Naive thymus-derived CD8-positive, alpha-beta T cell (primary cell): ENCODE measurements at places on chromosomes 1 and 21. TPM values are rescaled to one million over a fixed set of nuclear protein-coding genes. Genes with fewer than 3 reads are reported as not detected.

DNA sequence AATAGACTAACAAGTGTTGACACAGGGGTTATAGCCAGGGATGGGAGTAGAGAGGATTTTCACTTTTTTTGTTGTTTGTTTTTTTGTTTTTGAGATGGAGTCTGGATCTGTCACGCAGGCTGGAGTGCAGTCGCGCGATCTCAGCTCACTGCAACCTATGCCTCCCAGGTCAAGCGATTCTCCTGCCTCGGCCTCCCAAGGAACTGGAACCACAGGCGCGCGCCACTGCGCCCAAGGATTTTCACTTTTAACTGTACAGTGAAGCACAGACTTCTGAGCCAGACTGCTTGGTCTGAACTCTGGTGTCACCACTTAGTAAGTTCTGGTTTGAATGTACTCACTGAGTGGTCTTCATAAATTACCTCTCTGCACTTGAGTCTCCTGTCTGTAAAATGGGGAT, 40.2 kb upstream of the WASF2 start:
- H3K36me3 ChIP-seq = no peaks in the 10 kb centered on the region
- no peaks in the 10 kb centered on the region for H3K27me3 ChIP-seq
- no peak for DNase-seq
- no peak overlapping the region for H3K4me3 ChIP-seq
- H3K27ac ChIP-seq = peak overlapping the region; percentile 60

DNA sequence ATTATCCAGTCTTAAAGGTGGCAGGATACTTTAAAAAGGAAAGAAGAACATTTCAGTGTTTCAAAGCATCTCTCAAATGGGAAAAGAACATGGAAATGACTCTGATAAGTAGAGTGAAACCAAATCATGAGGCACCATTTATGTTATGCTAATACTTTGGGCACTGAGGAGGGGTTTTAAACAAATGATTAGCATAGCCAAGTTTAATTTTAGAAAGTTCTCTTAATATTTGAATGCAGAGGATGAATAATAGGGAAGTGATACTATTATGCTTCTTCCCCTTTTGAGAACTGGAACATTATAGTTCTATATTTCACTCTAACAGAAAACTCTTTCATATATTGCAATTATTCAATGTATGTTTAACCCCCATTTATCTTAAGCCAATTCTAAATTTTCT, 1181.9 kb upstream of the PRMT6 start:
- H3K4me3 ChIP-seq = no peak overlapping the region
- no peaks in the 10 kb centered on the region for H3K36me3 ChIP-seq
- no peak for DNase-seq
- H3K27me3 ChIP-seq = no peaks in the 10 kb centered on the region

DNA sequence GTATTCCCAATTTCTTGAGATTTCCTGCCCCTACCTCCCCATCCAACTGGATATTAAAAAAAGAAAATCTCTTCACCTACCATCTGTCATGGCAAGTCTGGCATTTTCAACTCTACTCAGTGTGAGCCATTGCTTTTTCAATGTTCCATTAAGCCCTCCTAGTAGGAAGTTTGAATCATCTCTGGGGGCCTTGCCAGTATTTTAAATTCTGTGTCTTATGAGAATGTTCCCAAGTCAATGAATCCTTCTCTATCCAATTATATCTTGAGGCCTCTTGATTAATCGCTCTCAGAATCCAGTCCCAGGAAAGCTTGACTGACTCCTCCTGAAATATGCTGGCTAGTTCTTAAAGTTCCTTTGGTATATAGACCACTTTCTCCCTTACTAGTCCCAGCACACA, 91.5 kb downstream of the NGF start:
- no peaks in the 10 kb centered on the region for H3K36me3 ChIP-seq
- H3K4me3 ChIP-seq = no peak overlapping the region
- peaks cover 39% of the 10 kb centered on the region for H3K27me3 ChIP-seq
- no peak overlapping the region for H3K27ac ChIP-seq

- H3K36me3 ChIP-seq = no peaks in the 10 kb centered on the region
- peaks cover 17% of the 10 kb centered on the region for H3K27me3 ChIP-seq
- no peak overlapping the region for H3K4me3 ChIP-seq
- no peak overlapping the region for H3K27ac ChIP-seq
- DNase-seq = no peak
Observed at GRCh38 chr1:15225461-15225860, 21.6 kb upstream of the FHAD1 start.

DNA sequence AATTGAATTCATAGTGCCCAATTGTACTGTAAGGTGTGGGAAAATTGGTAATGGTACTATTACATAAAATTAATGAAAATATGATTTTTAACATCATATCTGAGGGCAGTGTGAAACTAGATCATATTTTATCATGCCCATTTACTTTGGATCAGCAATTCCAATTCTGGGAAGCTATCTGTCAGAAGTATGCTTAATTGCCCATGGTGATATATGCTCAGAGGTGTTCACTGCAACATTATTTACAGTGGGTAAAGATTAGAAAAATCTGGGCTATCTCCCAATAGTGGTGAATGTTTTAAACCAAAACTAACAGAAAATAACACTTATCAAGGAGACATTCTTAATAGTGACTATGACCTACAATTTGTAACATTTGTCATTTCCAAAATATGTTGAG, 1260.0 kb downstream of the BRINP3 start:
- H3K27ac ChIP-seq = no peak overlapping the region
- no peaks in the 10 kb centered on the region for H3K36me3 ChIP-seq
- no peak overlapping the region for H3K4me3 ChIP-seq
- H3K4me1 ChIP-seq = no peaks in the 10 kb centered on the region
- no peak for DNase-seq
- H3K27me3 ChIP-seq = no peaks in the 10 kb centered on the region

DNA sequence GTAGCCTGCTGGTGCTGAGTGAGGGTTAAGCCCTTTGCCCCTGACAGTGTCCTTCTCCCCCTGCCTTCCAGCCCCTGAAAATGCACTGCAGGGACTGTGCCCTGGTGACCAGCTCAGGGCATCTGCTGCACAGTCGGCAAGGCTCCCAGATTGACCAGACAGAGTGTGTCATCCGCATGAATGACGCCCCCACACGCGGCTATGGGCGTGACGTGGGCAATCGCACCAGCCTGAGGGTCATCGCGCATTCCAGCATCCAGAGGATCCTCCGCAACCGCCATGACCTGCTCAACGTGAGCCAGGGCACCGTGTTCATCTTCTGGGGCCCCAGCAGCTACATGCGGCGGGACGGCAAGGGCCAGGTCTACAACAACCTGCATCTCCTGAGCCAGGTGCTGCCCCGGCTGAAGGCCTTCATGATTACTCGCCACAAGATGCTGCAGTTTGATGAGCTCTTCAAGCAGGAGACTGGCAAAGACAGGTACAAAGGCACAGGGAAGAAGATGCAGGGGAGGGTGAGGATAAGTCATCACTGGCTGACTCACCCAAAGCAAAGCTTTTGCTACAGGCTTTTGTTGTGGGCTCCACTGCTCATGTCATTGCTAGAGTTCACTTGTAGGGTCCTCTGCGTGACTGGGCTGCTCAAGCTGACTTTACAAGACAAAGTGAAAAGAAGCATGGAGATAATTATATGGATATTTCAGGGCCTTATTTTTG, 174.9 kb downstream of the PIGK start:
- peaks cover 21% of the 10 kb centered on the region for H3K4me1 ChIP-seq
- H3K27me3 ChIP-seq = no peaks in the 10 kb centered on the region
- DNase-seq = no peak
- H3K4me3 ChIP-seq = no peak overlapping the region
- H3K27ac ChIP-seq = no peak overlapping the region

GRCh38 chr1:223678841-223679240, 13.3 kb upstream of the CAPN8 start:
- H3K27me3 ChIP-seq = no peaks in the 10 kb centered on the region
- H3K4me1 ChIP-seq = no peaks in the 10 kb centered on the region
- H3K36me3 ChIP-seq = peaks cover 6% of the 10 kb centered on the region

GRCh38 chr1:50853325-50853724, 106.7 kb downstream of the FAF1 start:
- no peak for DNase-seq
- H3K27ac ChIP-seq = no peak overlapping the region
- peaks cover 16% of the 10 kb centered on the region for H3K4me1 ChIP-seq
- no peak overlapping the region for H3K4me3 ChIP-seq

- peak; percentile 80 for DNase-seq
- peaks cover 73% of the 10 kb centered on the region for H3K4me1 ChIP-seq
- peaks cover 64% of the 10 kb centered on the region for H3K36me3 ChIP-seq
- peak overlapping the region; percentile 66 for H3K4me3 ChIP-seq
- no peaks in the 10 kb centered on the region for H3K27me3 ChIP-seq
Observed at GRCh38 chr1:169694304-169695075, 16.9 kb downstream of the SELL start.

DNA sequence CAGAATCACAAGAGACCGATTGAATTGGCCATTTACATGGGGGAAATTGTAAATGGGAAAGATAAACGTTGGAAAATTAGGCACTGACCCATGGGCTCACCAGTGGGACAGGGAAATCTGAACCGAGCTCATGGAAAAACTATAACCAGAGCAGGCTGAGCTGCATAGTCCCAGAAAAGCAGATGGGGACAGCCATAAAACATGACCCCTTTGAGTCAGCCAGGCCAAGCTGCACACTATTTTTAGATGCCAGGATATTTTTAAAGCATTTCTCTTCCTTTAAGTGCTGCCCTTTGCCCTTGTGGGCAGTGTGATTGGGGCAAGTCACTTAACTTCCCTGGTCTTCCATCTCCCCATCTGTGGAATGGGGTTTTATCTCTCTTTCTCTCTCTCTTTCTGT, 184.1 kb downstream of the FOXD2 start:
- no peak for DNase-seq
- H3K36me3 ChIP-seq = no peaks in the 10 kb centered on the region
- H3K4me3 ChIP-seq = no peak overlapping the region
- no peaks in the 10 kb centered on the region for H3K4me1 ChIP-seq

- no peak overlapping the region for H3K27ac ChIP-seq
- peaks cover 9% of the 10 kb centered on the region for H3K27me3 ChIP-seq
- no peak overlapping the region for H3K4me3 ChIP-seq
- no peaks in the 10 kb centered on the region for H3K36me3 ChIP-seq
Observed at GRCh38 chr1:117985973-117986372, 56.4 kb downstream of the WDR3 start.

DNA sequence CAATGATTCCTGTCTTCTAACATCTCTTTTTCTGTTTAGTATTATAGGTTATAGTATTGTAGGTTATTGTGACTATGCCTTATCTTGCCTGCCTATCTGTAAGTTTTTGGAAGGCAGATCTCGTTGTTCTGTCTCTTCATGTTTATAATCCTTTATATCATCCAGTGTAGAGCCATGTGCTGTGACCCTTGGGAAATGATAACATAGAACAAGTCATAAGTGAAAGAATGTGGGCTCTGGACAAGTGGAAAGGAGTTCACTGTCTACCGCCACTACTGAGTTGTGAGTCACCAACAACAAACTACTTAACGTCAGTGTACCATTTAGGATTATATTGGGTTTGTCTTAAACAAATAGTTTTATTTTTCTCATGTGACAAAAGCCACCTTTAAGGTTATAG, 139.3 kb downstream of the LYPLAL1 start:
- H3K27me3 ChIP-seq = no peaks in the 10 kb centered on the region
- H3K36me3 ChIP-seq = peaks cover 40% of the 10 kb centered on the region
- no peaks in the 10 kb centered on the region for H3K4me1 ChIP-seq
- DNase-seq = no peak
- H3K4me3 ChIP-seq = no peak overlapping the region

- peaks cover 10% of the 10 kb centered on the region for H3K27me3 ChIP-seq
- H3K4me3 ChIP-seq = no peak overlapping the region
- H3K4me1 ChIP-seq = no peaks in the 10 kb centered on the region
- no peak for DNase-seq
Observed at GRCh38 chr1:167156466-167156865, 62.6 kb downstream of the STYXL2 start.

GRCh38 chr1:12168451-12169160, 1.8 kb downstream of the TNFRSF1B start:
- no peaks in the 10 kb centered on the region for H3K27me3 ChIP-seq
- H3K27ac ChIP-seq = peak overlapping the region; percentile 97
- H3K36me3 ChIP-seq = peaks cover 3% of the 10 kb centered on the region
- H3K4me1 ChIP-seq = peaks cover 29% of the 10 kb centered on the region

GRCh38 chr1:228984107-228984506, 248.8 kb downstream of the RHOU start:
- no peaks in the 10 kb centered on the region for H3K4me1 ChIP-seq
- DNase-seq = no peak
- no peak overlapping the region for H3K27ac ChIP-seq
- H3K4me3 ChIP-seq = no peak overlapping the region

- H3K36me3 ChIP-seq = no peaks in the 10 kb centered on the region
- no peak for DNase-seq
- H3K4me3 ChIP-seq = no peak overlapping the region
- H3K27ac ChIP-seq = no peak overlapping the region
Observed at GRCh38 chr21:25855576-25855975, 120.8 kb downstream of the GABPA start.

DNA sequence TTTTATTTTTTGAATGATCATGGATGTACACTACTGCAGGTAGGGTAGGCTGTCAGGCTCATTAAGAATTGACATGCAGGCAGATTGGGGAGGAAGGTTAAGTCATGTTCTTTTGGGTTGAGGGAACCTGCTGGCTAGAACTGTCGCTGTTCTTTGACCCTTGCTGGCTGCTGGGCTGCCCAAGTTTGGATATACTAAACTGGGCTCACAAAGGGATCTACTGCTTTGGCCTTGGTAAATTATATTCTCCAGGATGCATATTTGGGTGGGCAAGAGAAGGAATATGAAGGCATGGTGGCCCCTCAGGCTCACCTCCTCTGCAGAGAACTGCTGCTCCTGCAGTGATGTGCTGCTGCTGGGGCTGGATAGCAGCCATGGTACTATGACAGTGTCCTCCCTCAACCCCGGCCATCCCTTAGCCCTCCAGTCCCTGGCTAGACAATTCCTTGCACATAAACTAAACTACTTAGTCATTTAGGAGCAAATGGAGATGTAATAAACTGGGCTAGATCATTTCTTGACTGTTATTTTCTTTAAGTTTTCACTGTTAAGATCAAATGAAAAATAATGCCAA, 6.1 kb downstream of the ATP1A1 start:
- H3K36me3 ChIP-seq = peaks cover 19% of the 10 kb centered on the region
- no peaks in the 10 kb centered on the region for H3K27me3 ChIP-seq
- DNase-seq = no peak
- H3K4me1 ChIP-seq = peaks cover 94% of the 10 kb centered on the region
- H3K4me3 ChIP-seq = peak overlapping the region; percentile 69
- peak overlapping the region; percentile 96 for H3K27ac ChIP-seq

GRCh38 chr1:57279909-57280666, 143.8 kb downstream of the DAB1 start:
- no peak for DNase-seq
- no peak overlapping the region for H3K4me3 ChIP-seq
- no peaks in the 10 kb centered on the region for H3K27me3 ChIP-seq
- H3K27ac ChIP-seq = no peak overlapping the region

The MARK1 gene
- not detected for polyA plus RNA-seq

The LCE6A gene
- not detected for polyA plus RNA-seq

The COL11A1 gene
- polyA plus RNA-seq = not detected

The S100A7A gene
- not detected for polyA plus RNA-seq

The GBP7 gene
- polyA plus RNA-seq = not detected

The AMY1B gene
- polyA plus RNA-seq = not detected

The VCAM1 gene
- polyA plus RNA-seq = not detected

The DNALI1 gene
- not detected for polyA plus RNA-seq

The KLHDC8A gene
- polyA plus RNA-seq = not detected

The NPHS2 gene
- polyA plus RNA-seq = not detected

The RGS1 gene
- polyA plus RNA-seq = 4.8 TPM
